ENCODE measurements at places on chromosomes 5 and 9. TPM values are rescaled to one million over a fixed set of nuclear protein-coding genes. Genes with fewer than 3 reads are reported as not detected.

DNA sequence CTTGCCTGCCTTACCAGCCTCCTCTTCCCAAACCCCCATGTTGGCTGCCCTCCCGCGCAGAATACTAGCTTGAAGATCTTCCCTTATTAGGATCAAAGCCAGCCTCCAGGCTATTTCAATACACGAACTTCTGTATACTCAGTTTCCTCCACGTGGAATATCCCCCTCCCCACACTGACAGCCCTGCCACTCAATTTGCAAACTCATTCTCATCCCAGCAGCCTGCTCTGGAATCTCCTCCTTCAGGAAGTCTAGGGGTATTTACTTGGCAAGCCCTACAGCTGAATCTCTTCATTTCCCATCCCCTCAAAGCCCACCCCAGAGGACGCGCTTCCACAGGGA lies 157.0 kb upstream of the SMIM23 start:
- H3K4me3 ChIP-seq = no peak overlapping the region
- peaks cover 8% of the 10 kb centered on the region for H3K4me1 ChIP-seq
- DNase-seq = no peak
- H3K36me3 ChIP-seq = no peaks in the 10 kb centered on the region
- peaks cover 37% of the 10 kb centered on the region for H3K27me3 ChIP-seq

- no peaks in the 10 kb centered on the region for H3K27me3 ChIP-seq
- peaks cover 25% of the 10 kb centered on the region for H3K4me1 ChIP-seq
- no peak overlapping the region for H3K4me3 ChIP-seq
- H3K36me3 ChIP-seq = no peaks in the 10 kb centered on the region
These were observed 79.9 kb downstream of the LHFPL2 start for GRCh38 chr5:78568676-78569075.

GRCh38 chr9:111876179-111876578 lies 20.4 kb upstream of the UGCG start:
- H3K27me3 ChIP-seq = no peaks in the 10 kb centered on the region
- no peak overlapping the region for H3K27ac ChIP-seq
- no peaks in the 10 kb centered on the region for H3K4me1 ChIP-seq
- DNase-seq = no peak
- no peak overlapping the region for H3K4me3 ChIP-seq

GRCh38 chr5:41246376-41246775 lies 33.0 kb upstream of the C6 start:
- H3K27ac ChIP-seq = no peak overlapping the region
- DNase-seq = no peak
- no peaks in the 10 kb centered on the region for H3K4me1 ChIP-seq

- H3K36me3 ChIP-seq = no peaks in the 10 kb centered on the region
- no peaks in the 10 kb centered on the region for H3K4me1 ChIP-seq
- no peak for DNase-seq
- no peak overlapping the region for H3K27ac ChIP-seq
- H3K27me3 ChIP-seq = no peaks in the 10 kb centered on the region
These were observed 97.0 kb downstream of the DRD1 start for GRCh38 chr5:175347027-175347426.

DNA sequence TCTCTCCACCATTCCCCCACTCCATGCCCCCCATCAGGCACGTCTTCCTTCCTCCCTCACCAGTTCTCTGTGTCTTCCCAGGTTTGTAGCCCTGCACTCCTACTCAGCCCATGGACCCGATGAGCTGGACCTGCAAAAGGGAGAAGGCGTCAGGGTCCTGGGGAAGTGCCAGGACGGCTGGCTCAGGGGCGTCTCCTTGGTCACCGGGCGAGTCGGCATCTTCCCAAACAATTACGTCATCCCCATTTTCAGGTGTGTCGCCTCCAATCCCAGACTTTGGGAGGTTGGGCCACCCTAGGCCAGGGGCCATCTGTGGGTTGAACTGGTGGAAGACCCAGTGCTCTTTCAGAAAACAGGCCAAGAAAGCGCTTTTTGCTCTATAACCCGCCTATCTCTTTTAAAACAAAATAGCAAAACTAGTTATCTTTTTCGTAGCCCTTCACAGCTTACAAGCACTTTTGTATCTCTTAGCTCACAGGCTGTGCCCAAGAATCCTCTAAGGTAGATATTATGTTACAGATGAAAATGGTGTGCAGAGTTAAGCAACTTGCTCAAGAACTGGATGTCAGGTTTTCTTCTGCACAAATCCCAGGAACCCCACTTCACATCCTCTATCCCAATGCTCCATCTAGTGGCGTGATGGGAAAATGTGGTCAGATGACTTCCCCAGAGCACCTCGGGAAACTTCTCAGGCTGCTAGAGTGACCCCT lies 56.2 kb downstream of the PLAC8L1 start:
- no peak overlapping the region for H3K4me3 ChIP-seq
- no peak for DNase-seq
- no peak overlapping the region for H3K27ac ChIP-seq
- H3K27me3 ChIP-seq = no peaks in the 10 kb centered on the region

GRCh38 chr5:58890701-58891085 lies 307.8 kb downstream of the RAB3C start:
- H3K27ac ChIP-seq = peak overlapping the region; percentile 53
- no peaks in the 10 kb centered on the region for H3K27me3 ChIP-seq
- DNase-seq = no peak

DNA sequence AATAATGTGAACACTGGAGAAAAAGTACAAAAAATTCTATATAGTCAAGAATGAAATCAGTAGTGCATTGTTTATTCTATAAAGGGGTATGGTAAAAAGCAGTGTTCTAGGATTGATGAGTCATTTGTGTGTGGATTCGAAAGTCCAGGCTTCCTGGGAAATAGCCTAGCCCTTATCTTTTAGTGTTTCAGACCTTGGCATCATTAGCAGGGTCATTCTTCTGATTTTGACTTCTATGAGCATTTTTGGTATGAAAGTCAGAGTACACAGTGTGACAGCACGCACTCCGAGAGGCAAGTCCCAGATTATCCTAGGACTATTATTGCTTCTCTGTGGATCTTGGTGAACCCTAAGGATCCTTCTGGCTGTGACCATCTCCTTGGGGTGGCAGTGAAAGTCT lies 16.9 kb downstream of the PCSK5 start:
- no peaks in the 10 kb centered on the region for H3K27me3 ChIP-seq
- H3K4me1 ChIP-seq = no peaks in the 10 kb centered on the region
- DNase-seq = no peak
- no peak overlapping the region for H3K4me3 ChIP-seq

Gene SYNPO
- 7.0 TPM for total RNA-seq

Gene NDOR1
- total RNA-seq = 20.6 TPM
